ENCODE measurements at places on chromosomes 1 and 21. TPM values are rescaled to one million over a fixed set of nuclear protein-coding genes. Genes with fewer than 3 reads are reported as not detected.

The SELP gene
- 3.4 TPM for total RNA-seq

DNA sequence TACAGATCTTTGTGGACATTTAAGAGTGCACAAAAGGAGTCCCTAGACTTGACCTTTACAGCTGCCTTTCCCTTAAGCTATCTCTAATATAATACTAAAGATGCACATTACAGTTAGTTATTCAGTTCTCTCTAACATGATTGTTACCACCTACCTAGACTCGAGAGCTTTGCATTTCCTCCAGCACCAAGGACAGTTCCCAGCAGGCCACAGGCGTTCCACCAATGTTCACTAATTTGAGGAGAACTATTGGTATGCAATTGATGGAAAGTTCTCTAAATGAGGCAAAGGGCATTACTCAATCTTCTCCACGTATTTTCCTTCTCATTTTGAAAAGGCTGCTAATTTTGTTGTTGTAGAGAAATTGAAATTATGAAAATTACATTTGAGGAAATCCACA lies 5.4 kb upstream of the NTNG1 start:
- no peak for DNase-seq

- DNase-seq = no peak
These were observed 26.8 kb upstream of the ABCB10 start for GRCh38 chr1:229585338-229585737.

The SLC9C2 gene
- not detected for total RNA-seq

The FAM72D gene
- total RNA-seq = not detected

- no peak for DNase-seq
These were observed 34.4 kb downstream of the WNT4 start for GRCh38 chr1:22108339-22109105.

GRCh38 chr1:92134331-92134730 lies 54.2 kb downstream of the BTBD8 start:
- DNase-seq = no peak

The ALX3 gene
- not detected for total RNA-seq

DNA sequence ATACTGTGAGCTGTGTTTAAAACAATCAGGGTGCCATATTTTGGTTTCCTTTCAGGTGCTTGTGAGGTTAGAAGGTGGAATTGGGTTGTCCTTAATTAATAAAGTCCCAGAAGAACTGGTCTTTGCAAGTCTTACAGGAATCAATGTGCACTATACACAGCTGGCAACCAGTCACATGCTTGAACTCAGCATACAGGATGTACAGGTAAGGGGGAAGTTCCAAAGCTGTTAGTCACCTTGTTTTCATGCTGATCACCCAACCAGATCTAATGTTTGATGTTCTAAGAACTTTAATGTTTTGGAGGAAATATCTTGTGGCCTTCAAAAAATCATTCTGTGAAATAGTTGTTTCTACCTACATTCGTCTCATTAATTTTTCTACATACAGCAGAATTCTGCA lies 156.3 kb downstream of the VPS13D start:
- no peak for DNase-seq

GRCh38 chr1:4028139-4028501 lies 128.0 kb upstream of the C1orf174 start:
- DNase-seq = no peak

- DNase-seq = no peak
These were observed 39.2 kb downstream of the RUNX3 start for GRCh38 chr1:24890887-24891286.

- no peak for DNase-seq
These were observed 10.8 kb upstream of the PIGK start for GRCh38 chr1:77230051-77230450.

DNA sequence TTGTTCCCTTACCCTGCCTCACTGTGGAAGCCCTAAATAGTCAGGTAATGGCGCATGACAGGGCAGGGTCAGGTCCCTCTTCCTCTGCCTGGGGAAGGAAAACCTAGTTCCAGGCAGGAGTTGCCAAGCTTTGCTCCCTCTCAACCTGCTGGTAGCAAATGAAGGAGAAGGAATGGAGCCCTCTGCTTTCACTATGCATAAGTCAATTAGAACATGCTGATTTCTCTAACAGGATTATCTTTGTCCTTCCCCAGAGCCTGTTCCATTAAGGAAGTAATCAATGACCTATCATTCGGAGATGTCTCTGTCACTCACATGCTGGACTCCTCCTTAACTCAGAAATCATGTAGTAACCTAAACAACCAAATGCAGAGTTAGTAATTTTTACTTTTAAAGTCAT lies 161.8 kb upstream of the NFIA start:
- no peak for DNase-seq

GRCh38 chr1:193356249-193356648 lies 169.8 kb upstream of the B3GALT2 start:
- no peak for DNase-seq

DNA sequence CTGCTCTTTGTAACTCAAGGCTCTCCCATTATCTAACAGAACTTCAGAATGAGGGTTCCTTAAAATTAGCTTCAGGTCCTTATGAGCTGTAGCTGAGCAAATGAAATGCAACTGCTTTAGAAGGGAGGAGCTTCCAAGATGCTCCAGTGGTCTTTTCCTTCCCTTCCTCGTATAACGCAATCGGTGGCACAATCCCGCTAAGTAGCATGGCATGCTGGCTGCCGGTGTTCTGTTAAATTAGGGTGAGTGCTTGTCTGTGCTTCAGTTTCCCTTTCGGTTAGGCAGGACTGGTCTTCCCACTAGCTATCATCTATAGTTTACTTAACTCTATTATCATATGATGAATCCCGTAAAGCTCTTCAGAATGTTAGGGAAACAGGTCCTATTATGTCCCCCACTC lies 917 bp downstream of the KIAA0040 start:
- DNase-seq = no peak

The GPR52 gene
- 2.6 TPM for total RNA-seq

The PRKAA2 gene
- total RNA-seq = 0.03 TPM

The FMO5 gene
- total RNA-seq = 0.56 TPM

The LCA5L gene
- 0.60 TPM for total RNA-seq

GRCh38 chr1:54742282-54742681 lies 22.0 kb downstream of the PARS2 start:
- DNase-seq = no peak

The MEF2D gene
- 67.1 TPM for total RNA-seq

- DNase-seq = no peak
These were observed 13.1 kb downstream of the TRIM62 start for GRCh38 chr1:33168556-33169289.

GRCh38 chr21:31072533-31072932 lies 34.3 kb upstream of the KRTAP19-8 start:
- DNase-seq = no peak

The PLA2G2C gene
- total RNA-seq = not detected

GRCh38 chr1:9589144-9589718 lies 520 bp downstream of the TMEM201 start:
- DNase-seq = peak; percentile 33

The CD1B gene
- not detected for total RNA-seq

The BMP8B gene
- 0.76 TPM for total RNA-seq

DNA sequence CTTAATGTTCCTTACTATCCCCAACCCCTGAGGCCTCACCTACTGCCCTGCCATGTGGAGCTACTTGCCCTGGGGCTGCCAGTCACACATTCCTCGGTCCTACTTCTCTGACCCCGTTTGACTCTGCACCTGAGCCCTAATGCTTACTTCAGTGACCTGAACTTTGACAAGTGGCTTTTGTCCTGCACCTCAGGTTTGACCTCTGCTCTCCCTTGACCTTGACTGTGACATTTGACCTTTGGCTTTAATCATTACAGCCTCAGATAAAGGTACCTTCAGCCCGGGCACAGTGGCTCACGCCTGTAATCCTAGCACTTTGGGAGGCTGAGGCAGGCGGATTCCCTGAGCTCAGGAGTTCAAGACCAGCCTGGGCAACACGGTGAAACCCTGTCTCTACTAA lies 22.8 kb downstream of the MR1 start:
- DNase-seq = no peak

- no peak for DNase-seq
These were observed 81.2 kb upstream of the RALGPS2 start for GRCh38 chr1:178643831-178644230.

DNA sequence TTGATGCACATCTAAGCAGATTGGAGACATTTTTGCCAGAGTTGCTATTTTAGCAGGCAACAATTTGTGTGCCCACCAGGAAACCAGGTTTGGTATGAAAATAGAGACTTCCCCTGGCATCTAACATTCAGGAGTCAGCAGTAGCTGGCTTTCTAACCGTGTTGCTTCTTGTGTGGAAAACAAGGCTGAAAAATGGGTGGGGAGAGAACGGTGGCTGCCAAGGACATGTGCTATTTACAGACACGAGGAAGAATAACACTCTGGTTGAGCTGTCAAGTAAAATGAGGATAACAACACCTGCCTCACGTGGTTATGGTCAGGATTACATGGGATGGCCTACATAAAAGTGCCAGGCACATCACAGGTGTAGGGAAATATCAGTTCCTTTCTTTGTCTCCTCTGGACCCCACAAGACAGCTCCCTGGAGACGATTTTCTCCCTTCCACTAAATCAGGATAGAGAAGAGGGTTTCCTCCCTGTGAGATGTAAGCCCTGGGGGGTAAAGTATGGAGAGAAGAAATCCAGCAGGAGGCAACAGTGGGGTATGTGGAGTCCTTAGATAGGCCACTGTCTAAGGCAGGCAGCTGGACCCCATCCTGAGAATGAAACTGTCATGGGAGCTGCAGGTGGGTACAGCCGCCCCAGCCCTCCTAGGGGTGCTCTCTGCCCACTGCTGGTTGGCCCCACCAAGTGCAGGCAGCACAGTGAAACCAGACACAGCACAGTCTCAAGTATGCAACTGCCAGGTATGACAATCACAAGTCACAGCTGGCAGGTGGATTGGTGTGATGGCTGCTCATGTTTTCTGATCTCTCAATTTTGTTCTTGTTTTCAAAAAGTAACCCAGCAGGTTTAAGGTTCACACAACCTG lies 80.3 kb downstream of the TENT5C start:
- DNase-seq = no peak

GRCh38 chr1:153217212-153217611 lies at the start of gene PRR9:
TSS of gene PRR9 (plus strand) at chr1:153217584. CDS start at chr1:153218145, 561 bp downstream.
- no peak for DNase-seq

DNA sequence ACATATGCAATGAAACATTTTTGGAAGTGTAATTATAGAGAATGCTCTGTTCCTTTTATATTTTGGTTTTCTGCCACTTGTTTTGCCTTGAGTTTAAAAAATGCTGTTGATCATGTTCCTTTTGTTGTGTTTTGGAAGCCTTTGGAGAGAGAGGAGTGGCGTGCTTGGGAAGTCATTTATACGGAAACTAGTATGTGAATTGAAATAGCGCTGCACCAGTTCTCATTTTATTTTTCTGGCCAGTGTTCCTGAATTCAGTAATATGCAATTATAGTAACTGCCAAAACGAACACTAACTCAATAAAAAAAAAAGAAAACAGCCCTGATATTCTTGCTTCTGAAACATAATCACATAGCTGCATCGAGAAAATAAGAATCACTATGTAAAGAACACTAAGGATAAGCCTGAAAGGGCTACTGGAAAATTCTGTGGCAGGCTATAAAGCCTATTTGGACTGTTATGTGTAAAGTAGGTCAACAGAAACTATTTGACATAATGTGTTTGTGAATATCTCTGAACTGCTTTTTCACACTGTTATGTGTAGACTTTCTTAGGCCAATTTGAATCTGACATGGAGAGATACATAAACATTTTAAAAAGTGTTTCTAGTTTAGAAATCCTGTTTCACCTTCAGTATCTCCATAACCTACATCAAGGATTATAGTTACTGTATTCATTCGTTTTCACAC lies 742.0 kb downstream of the KCNT2 start:
- DNase-seq = no peak

The LPAR3 gene
- total RNA-seq = 0.75 TPM

The CHRM3 gene
- 0.75 TPM for total RNA-seq

GRCh38 chr1:43850591-43851233 lies 82.9 kb upstream of the ARTN start:
- DNase-seq = no peak

- no peak for DNase-seq
These were observed 17.7 kb downstream of the FAAH start for GRCh38 chr1:46411601-46412341.
